Stimulated activated CD4-positive, alpha-beta T cell treated with anti-CD3 and anti-CD28 coated beads, Interleukin-15, amount 100 ng/mL, for 24 hours (primary cell): ENCODE measurements at places on chromosomes 2 and 18.

GRCh38 chr2:191688934-191689695, 11.2 kb downstream of the NABP1 start:
- DNase-seq: no peak

DNA sequence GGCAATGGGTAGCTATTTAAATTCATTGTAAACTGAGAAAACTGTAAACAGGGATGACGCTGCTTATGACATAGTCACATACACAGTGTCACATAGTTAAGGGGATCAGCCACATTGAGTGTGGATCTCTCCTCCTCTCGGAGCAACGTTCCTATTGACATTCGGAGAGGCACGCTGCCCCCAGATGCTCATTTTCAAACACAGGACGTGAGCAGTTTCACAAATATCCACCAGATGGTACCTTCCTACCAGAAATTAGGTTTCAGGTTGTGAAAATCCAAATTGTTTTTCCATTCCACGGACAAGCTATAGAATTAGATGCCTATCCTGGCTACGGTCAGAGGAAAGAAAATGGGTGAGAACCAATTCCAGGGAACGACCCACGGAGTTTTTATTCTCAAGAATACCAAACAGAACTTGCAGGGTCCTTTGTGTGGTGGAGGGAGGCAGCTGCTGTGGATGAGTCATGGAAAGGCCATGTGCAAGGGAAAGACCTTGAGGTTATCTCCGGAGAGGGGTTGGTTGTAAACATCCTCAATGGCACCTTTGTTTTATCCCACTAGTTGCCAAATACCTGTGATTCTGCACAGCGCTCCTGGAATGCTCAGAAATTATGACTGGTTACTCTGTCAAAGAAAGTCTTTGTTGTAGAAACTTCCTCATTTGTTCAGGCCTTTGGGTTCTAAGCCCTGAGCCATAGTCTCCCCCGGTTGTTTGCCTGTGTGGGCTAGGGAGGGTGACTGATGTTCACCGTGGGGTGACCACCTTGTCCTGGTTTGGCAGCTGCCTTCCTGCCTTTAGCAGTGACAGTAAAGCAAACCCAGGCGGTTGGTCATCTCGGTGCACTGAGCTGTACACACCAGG, 88.0 kb downstream of the ACTR3 start:
- no peak for DNase-seq

DNA sequence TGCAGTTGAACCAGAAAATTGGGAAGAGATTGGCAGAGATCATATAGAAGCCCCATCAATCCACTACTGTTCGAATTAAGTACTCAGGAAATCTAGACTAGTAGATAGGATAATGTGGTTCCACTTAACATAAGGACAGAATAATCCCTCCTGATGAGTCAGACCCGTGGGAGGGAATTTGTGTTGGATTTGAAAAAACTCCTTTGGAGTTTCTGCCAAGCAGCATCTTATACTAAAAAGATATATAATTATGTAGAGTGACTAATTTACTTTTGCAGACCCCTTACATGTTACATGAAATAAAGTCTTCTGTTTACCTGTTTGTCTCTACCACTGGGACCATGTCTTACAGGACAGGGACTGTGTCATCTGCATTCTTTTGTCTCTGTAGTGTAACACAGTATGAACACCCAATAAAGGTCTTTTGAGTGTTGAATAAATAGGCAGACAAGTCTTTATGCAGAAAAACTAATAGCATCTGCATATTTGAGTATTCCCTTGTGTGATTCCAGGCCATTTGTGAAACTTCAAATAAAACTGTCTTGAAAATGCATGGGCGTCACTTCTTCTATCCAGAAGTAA, 122.6 kb upstream of the DNAJC10 start:
- DNase-seq: no peak

- DNase-seq: no peak
Observed at GRCh38 chr2:182942756-182943155, 76.3 kb upstream of the FRZB start.

DNA sequence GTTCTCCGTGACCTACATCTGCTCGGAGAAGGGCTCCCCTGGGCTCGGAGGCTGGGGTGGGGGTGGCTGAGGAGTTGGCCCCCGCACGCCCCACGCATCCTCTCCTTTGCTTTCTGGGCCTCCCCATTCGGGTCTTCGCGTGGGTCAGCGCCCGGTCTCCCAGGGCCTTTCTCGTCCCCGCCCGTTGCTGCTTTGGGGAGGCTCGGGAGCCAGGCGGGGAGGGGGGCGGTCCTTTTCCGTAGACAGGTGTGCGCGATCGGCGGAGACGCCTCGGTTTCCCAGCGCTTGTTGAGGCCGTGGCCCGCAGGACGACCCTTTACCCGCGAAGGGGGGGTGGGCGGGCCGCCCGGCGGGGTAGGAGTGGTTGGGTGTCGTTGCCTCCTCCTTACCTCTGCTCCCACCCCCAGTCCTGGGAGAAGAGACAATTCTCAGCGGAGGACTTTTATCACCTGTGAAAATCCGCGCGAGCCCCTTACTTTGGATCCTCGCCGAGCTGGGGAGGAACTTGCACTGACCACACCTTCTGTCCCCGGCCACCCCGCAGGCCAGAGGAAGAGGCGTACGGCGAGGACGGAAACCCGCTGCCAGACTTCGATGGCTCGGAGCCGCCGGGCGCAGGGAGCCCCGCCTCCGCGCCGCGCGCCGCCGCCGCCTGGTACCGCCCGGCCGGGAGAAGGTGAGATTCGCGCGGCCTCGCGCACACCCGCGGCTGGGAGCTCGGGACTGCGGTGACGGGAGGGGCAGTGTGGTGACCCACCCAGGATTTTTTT, 2.6 kb downstream of the ADCYAP1 start:
- peak; percentile 39 for DNase-seq

DNA sequence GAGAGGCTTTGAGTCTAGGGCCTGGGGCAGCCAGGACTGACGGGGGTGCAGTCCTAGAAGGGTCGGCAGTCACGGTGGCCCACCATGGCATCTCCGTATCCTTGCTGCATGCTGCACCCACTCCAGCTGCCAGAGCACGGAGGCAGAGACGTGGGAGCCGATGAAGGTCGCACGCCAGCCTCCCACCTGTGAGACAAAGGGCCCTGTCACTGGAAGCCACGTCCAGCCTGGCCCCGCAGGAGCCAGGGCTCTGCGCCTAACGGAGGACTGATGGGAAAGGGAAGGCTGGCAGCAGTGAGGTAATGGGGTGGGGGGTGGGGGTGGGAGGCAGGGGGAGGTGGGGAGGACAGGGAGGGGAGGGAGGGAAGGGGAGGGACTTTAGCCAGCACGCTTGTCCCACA, 21.9 kb downstream of the ITM2C start:
- no peak for DNase-seq

DNA sequence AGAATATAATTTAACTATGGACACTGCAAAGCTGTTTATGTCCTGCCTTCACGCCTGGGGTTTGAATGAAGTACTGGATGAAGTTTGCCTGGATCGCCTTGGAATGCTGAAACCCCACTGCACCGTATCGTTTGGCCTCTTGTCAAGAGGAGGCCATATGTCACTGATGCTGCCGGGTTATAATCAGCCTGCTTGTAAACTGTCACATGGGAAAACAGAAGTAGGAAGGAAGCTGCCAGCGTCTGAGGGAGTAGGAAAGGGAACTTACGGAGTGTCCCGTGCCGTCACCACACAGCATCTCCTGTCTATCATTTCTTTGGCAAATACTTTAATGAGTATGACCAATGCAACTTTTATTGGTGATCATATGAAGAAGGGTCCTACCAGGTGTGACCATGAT, 105.8 kb downstream of the WDR7 start:
- DNase-seq: no peak

DNA sequence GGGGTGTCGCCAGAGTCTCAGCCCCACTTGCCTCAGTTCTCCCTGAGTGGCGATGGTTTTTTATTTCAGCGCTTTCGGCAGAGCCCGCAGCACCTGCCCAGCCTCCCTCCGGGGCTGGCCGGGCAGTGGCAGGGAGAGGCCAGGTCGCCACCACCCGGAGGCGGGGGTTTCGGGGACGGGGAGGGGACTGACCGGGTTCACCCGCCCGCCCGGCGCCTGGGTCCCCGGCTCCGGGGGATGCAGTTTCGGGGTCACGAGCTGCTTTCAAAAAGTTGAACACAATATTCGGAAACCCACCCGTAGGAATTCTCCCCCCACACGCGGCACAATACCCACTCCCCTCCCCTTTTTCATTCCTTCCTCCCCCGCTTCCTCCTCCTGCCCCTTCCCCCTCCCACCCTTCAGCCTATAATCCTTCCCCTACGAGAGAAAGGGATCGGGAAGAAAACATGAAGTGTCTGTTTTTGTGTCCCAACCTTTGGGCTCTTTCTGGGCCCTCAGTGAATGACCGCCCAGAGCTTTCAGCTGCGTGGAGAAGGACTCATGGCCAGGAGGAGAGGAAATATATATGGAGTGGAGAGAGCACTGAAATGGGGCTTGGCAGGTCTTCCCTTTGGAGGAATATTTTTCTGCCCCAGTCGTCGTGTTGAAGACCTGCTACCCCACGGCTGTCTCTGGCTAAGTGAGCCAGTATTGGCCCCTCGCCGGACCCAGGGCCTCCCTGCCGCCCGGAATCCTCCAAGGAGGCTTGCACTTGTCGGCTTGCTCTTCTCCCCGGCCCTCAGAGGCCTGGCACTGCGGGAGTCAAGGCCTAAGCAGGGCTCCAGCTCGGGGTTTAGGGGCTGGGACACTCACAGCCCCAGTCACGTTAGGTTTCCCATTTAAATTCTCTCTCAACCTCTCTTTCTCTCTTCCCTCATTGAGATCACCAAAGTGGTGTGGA, 2.1 kb upstream of the SIX3 start:
- no peak for DNase-seq

DNA sequence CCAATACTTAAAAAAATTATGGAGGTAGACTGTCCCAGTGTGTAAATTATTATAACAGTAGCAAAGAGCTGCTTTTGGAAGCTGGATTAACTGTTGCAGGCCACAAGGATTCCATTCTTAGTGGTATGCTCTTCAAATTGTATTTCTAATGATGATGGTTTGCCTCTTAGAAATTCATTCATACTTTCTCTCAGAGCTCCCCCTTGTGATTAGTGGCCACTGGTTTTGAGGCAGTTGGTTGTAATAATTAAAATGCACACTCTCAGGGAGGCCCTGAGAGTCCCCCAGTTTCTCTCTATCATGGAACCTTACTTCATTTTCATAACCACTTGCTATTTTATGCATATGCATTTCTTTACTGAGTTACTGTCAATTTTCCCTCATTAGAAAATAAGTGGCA, 122.5 kb downstream of the PLA2R1 start:
- DNase-seq: no peak

- DNase-seq: no peak
Observed at GRCh38 chr18:8791171-8791651, 85.9 kb downstream of the MTCL1 start.

DNA sequence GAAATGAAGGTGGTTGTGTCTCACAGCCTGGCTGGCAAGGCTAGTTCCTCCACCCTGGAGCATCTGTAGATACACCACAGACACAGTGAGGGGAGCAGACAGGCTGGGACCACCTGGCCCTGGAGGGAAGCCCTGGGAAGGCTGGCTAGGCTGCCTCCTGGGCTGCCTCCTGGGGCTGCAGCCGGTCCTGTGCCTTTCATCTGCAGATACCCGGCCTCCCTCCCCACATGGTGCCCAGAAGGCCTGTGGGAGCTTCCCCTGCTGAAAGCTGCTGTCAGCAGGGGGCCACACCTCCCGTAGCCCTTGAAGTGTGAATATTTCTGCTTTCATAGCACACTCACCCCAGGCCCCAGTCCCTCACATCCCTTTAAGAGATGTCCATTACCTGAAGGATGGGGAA, 37.6 kb downstream of the SDC1 start:
- DNase-seq: no peak

DNA sequence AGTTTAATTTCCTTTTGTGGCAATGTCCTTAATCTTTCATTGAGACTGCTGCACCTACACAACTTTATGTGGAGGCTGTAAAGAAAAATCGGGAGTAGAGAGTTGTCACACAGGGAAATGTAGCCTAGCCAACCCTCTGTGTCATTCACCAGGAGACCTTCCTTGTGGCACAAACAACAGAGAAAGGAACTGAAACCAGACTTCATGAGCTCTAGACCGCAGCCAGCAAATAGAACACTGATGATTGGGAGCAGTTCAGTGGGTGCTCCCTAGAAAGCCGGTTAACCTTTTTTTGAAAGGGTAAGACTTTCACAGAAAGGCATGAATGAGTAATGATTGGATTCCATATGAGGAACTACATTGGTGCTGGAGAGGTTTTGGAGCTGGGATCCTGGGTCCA, 1752.4 kb upstream of the CELF4 start:
- no peak for DNase-seq

DNA sequence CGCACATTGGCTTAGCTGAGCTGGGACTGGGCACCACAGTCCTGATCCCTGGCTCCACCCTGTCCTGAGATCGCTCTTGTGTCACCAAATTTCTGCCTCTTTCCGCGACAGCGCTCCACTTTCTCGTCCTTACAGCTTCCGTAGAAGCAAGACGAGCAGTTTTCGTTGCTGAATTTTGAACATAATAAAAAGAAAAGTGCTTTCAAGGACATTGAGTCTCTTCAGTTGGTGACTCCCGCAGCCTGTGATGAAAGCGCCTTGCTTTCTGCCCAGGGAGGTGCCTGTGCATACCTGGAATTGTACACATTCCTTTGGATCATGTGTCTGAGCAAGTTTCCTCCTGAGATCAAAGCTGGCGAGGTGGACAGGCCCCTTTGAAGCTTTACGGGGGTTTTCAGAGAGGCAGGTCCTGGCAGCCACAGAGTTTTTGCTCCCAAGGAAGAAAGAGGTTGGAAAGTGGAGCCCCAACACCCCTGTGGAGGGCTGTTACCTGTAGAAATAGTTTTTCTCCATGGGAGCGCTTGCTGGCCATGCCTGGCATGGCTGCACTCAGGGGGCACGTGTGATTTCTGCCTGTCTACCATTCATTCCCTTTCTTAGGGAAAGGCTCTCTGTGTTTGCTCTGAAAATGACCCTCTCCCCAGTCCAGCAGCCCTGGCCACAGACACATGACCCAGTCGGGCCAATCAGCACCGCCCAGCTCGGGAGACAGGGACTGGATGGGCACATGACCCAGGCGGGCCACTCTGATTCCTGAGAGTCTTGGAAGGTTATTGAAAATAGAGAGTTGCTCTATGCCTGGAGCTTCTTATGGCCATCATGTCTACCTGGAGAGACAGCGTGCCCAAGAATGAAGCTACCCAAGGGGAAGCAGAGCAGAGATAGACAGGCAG, 115.6 kb upstream of the OTOS start:
- no peak for DNase-seq

GRCh38 chr18:51712821-51713220, 515.3 kb upstream of the MEX3C start:
- no peak for DNase-seq

DNA sequence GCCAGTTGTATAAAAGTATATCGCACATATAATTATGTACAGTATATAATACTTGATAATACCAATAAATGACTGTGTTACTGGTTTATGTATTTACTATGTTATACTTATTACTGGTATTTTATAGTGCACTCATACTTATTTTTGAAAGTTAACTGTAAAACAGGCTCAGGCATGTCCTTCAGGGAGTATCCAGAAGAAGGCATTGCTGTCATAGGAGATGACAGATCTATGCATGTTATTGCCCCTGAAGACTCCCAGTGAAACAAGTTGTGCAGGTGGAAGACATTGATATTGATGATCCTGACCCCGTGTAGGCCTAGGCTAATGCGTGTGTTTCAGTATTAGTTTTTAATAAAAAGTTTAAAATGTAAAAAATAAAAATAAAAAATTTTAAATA, 20.3 kb upstream of the ASXL3 start:
- no peak for DNase-seq

- DNase-seq: peak; percentile 27
Observed at GRCh38 chr18:79465392-79465991, 69.8 kb downstream of the NFATC1 start.

- no peak for DNase-seq
Observed at GRCh38 chr2:10191554-10191953, 69.0 kb downstream of the RRM2 start.

- DNase-seq: no peak
Observed at GRCh38 chr2:64036034-64036705, 16.9 kb upstream of the VPS54 start.

GRCh38 chr2:50492477-50492851, 539.5 kb downstream of the NRXN1 start:
- DNase-seq: peak; percentile 18
